Renal cortical epithelial cell (primary cell): ENCODE measurements at places on chromosomes 7 and 10.

- no peak for DNase-seq
Observed at GRCh38 chr10:28721318-28721951, 44.1 kb downstream of the BAMBI start.

DNA sequence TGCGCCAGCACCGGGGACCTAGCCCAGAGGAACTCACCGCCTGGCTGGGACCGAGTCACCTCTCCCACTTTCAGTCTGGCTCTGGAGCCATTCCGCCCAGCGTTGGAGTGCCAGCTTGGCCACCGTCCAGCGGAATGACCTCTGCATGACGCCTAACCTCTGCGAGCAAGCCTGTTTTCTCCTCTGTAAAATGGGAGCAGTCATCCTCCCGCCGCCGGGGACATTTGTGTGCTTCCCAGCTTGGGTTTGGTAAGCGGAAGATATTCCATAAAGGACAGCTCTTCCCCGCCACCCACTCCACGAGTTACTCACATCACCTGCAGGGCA is 1.3 kb upstream of the ZCCHC24 start:
- DNase-seq = no peak

DNA sequence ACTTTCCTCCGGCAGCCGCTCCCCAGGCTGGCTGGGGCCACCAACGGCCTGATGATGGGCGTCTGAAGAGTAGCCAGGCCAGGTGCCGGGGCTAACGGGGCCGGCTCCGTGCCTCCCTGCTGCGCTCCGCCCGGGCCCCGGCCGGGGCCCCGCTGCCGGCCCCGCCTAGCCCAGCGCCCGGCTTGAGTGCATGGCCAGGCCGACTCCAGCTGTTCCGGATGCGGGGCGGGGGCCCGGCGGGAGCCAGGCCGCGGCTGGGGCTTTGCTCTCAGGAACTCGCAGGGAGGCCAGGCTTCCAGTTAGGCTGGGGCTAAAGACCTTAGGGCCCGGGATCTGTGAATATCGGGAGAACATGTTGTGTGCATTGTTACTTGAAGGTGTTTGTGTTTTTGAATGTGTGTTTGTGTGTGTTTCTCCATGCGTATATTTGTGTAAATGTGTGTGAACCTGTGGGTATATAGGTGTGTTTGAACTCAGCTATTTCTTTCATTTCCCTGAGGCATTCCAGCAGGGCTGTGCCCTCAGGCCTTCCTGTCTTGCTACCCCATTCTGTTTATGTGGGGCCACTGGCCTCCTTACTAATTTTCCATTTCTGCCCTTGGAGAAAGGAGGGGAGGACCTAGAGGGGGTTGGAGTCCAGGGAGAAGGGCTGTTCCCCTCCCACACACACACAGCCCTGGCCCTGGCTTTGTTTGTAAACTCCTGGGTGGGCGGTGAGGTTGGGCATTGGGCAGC is 1.1 kb upstream of the LBX1 start:
- DNase-seq = no peak

DNA sequence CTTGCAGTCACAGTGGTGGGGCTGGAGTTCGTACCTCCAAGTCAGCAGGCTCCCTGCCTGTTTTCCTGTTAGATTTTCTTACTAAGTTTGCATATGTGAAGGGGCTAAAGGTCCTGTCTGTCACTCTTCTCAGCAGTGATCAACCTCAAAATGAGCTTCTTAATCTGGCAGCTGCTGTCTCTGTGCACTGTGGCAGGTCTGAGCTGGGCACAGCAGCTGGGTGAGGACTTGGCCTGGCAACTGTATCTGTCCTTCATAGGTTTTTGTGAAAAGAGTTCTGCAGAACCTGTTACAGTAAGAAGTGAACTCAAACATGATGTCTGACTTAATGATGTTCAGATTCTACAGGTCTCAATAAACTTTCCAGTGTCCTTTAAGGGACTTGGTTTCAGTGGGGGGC is 31.3 kb upstream of the GJD4 start:
- no peak for DNase-seq

DNA sequence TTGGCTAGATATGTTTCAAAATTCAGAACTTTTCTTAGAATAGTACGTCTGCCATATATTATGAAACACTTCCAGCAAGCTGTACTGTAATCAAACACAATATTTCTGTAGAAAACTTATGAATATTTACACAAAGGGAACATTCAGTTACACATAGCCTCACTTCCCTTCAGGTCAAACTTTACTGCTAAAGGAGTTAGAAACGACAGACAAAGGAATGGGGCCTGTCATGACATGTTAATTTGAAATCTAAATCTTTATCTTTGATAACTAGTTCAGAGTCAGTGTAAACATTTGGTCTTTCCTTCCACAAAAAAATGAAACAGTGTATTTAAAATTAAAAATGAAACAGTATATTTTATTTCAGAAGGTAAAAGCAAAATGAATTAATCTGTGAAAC is 1.0 kb upstream of the CROT start:
- DNase-seq = no peak

DNA sequence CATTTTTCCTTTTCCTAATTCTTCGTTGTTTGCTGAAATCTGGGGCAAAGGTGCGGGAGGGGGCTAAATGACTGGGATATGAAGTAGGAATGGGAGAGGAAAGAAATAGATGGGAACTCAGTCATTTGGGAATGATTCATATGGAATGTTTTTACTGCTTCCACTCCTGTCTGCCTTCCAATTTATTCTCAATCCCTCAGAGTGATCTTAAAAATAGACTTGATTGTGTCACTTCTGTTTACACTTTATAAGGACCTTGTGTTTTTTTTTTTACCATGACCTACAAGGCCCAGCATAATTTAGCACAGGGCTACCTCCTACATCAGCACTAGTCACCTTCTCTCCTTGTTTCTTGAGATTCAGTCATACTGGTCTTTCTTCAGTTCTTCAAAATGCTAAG is 97.9 kb downstream of the PTEN start:
- peak; percentile 87 for DNase-seq
